ENCODE measurements at places on chromosomes 5 and 9.

DNA sequence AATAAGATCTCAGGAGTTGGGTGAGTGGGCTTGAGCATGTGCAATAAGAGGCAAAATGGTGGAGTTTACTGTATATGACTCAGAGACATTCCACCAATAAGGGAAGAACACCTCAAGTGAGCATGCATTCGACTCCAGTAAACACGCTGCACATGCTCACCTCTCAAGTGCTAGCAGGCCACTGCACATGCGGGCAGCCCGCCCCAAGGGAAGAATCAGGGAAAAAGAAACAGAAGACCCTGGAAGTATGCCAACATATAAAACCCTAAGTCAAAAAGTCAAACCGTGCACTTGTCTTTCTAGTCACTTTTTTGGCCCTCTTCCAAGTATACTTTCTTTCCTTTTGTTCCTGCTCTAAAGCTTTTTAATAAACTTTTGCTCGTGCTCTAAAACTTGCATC lies 245.3 kb upstream of the RASA1 start:
- no peak for DNase-seq

- DNase-seq, result no peak
Measured at GRCh38 chr9:78677326-78677725, 380.4 kb downstream of the PSAT1 start.

DNA sequence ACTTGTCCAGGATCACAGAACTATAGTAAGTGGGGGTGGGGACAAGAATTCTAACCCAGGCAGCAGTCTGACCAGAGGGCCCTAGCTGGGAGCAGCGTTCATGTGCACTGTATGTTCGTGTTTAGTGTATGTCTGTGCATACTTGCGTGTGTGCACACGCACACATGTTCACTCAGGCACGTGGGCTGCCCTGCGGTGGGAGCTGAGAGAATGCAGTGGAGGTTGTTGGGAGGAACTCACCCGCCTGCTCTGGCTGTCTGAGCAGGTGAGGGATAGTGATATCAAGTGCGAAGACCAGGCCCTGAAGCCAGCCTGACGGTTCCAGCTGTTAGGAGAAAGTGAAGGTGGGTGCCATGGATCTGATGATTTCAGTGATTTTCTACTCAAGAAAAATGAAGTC lies 942 bp downstream of the DCANP1 start:
- no peak for DNase-seq

GRCh38 chr5:129141696-129142095 lies 47.1 kb downstream of the ISOC1 start:
- DNase-seq, result no peak

- DNase-seq, result no peak
Measured at GRCh38 chr5:153534102-153534501, 43.6 kb downstream of the GRIA1 start.

DNA sequence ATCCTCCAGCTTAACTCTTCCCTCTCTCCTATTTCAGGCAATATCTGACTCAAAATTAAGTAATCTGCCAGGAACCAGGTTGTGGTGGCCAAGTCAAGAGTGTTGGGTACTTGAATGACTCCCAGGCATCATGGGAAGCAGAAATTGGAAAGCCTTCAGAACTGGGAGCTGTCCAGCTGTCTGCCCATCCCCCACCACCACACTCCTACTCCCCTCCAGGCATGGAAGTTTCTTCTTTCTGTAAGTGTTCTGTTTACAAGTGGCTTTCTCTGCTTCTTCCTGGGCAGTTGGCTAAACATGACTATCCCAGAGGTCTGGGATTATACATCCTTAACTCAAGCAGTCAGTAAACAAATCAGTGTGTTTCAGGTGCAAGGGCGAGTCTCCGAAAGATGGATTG lies 14.6 kb upstream of the PBX3 start:
- DNase-seq, result no peak

- no peak for DNase-seq
Measured at GRCh38 chr9:110241260-110241857, 14.9 kb downstream of the TXN start.

GRCh38 chr5:124332273-124332672 lies 414.2 kb downstream of the ZNF608 start:
- DNase-seq, result no peak

DNA sequence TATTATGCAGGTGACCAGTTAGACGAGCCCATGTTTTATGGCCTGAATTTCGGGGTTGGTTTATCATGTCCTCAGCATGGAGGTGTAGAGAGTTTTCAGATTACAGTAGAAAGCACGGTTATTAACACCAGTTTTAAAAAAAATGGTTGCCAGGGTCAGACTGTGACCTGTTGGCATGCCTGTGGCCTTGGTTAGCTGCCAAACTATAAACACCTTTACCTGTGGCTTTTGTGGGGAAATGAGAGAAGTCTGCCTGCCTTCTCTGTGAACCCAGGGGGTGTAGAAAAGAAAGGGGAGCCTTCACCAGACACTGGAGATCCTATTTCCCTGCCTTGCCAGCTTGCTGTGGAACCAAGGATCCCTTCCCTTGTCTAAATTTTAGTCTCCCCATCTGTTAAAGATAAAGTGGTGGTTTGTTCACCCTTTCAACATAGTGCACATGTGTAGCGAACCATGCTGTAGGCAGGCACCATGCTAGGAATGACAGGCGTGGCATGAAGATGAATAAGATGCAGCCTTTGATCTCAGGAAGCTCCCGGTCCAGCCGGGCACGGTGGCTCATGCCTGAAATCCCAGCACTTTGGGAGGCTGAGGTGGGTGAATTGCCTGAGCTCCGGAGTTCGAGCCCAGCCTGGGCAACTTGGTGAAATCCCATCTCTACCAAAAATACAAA lies 6.1 kb upstream of the PHF19 start:
- no peak for DNase-seq

DNA sequence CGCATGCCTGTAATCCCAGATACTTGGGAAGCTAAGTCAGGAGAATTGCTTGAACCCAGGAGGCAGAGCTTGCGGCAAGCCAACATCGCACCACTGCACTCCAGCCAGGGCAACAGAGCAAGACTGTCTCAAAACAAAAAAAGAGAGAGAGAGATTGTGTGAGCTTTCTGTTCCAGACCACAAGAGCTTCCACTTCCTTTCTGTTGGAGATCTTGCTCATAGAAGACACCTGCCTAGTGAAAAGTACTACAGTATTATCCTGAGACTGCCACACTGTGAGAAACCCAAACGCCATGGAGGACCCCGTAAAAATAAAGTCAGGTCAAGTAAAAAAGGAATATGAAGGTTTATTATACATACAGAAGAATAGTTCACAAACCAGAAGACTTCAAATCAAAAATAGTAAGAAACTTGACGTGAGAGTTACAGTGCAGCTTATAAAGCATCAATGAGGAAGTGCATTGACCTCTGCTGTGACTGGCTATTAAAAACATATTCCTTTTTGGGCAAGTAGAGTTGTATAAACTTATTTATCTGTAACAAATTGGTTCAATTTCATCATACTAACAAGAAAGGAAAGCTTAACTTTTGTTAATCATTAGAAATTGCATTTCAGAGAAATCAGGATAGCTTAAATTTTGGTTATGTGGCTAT lies 4.3 kb upstream of the EMB start:
- DNase-seq, result peak; percentile 92

DNA sequence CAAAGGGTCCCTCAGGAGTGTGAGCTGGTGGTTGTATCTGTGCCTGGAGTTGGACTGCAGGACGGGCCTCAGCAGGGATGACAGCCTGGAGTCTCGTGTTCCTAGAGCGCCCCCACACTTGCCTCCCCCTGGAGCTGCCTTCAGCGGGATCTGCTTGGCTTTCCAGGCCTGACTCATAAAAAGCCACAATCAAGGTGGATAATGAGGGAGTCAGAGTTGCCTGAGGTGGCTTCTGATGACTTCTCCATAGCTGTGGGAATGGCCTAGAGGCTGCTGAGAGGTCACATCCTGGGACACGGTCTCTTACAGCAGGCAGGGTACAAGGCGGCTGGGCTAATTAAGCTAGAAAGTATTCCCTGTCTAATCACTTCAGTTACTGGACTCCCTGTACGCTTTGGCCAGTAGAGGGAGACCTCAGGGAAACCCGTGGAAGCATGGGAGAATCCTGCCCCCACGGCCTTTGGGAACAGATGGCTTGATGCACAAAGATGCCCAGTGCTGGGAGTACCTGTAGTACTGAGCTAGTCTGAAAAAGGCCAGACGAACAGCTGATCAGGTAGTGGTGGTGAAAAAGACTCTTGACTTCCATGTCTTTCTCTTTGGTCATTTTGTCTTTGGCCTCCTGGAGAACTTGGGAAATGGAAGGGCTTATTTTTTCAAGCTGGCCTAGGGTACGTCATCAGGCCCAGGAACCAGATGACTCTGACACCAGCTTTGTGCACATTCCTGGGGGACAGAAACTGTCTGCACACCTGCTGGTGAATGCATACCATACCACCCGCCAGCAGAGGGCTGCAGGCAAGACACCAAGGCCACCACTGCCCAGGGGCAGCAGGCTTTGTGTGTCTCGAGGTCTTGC lies 16.1 kb upstream of the FRRS1L start:
- peak; percentile 13 for DNase-seq

GRCh38 chr9:74711341-74711740 lies 176.4 kb downstream of the TRPM6 start:
- DNase-seq, result no peak

GRCh38 chr9:123861756-123862120 lies 68.2 kb downstream of the DENND1A start:
- no peak for DNase-seq

DNA sequence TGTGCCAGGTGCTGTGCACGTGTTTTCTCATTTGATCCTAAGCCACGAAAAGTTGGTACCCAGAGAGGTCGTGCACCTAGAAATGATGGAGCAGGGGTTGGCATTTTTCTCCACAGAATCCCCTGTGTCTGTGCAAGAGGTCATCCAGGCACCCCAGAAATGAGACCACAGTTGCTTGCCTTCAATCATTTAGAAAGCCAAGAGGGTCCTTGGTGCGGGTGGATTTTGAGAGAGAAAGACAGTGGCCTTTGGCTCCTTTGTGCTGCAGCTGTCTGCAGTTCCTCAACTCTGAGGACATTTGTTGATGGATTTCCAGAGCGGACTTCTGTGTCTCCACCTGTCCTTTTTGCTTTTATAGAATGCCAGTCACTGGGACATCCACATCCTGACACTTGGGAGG lies 33.8 kb upstream of the SPRY4 start:
- DNase-seq, result no peak

DNA sequence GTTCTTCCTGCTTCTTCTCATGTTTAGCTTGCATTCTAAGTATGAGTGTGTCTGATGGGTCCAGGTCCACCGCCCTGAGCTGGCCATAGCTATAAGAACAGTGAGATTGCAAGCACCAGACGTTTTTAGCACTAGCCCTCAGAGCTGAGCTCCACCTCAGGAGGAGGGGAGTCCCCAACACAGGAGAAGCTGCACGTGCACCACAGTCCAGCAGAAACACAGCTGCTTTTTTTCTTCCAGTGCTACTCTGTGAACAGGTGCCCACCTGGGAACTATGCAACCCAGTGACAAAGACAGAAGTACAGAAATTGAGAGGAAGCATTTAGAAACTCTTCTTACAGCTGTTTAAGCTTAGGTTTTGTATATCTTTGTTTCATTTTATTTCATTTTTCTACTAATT lies 299.4 kb downstream of the MARCHF11 start:
- DNase-seq, result no peak

GRCh38 chr5:76709762-76710161 lies 6.2 kb upstream of the F2R start:
- no peak for DNase-seq

DNA sequence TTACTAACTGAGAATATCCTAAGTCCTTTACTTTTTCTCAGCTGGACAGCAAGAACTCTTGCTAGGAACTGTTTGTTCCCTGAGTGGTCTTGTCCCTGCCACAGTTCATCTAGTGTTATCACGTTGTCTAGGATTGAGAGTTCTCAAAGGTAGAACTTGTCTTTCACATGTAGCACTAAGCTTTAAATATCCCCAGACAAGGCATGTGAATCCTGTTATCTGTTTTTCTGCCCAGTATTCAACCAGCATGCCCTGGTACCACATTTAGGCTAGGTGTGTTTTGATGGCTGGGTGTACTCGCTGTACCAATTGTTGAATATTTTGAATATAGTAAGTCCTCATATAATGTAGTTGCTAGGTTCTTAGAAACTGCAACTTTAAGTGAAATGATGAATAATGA lies 27.9 kb upstream of the PDZD2 start:
- no peak for DNase-seq

DNA sequence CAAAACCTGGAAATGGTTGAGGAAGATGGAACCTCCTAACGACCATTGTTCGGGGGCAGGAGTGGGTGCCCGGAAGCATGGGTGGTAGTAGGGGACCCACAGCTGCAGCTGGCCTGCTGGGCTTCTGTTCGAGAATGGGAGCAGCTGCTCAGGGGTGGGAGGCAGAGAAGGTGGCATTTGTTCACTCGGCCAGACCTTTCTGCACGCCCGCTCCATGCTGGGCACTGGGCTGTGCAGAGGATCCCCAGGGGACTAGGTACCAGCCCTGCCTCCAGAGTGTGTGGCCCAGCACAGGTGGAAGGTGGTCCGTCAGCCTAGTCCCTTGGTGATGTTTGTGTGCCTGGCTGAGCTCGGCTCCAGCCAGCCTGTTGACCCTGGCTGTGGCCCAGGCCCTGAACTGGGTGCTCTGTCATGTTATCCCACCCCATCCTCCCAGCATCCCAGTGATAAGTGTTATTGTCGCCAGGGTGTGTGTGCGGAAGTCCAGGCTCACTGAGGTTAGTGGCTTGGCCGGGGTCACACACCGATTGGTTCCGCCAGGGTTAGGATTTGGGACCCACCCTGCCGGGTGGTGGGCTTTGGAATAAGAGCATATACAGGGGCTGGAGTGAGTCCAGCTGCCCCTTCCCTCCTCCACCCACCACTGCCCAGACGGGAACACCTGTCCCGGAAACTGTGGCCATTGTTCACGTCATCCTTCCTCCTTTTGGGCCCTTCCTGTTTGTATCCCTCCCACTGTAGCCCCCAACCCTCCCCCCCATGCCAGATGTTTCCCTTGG lies 4.8 kb downstream of the N4BP3 start:
- peak; percentile 82 for DNase-seq

GRCh38 chr5:142281008-142281367 lies 43.8 kb downstream of the SPRY4 start:
- no peak for DNase-seq

- DNase-seq, result peak; percentile 65
Measured at GRCh38 chr5:124745928-124746915, at the start of gene ZNF608. Gene ZNF608 (minus strand): TSS chr5:124746639. CDS start chr5:124744989, 1,650 bp downstream.

DNA sequence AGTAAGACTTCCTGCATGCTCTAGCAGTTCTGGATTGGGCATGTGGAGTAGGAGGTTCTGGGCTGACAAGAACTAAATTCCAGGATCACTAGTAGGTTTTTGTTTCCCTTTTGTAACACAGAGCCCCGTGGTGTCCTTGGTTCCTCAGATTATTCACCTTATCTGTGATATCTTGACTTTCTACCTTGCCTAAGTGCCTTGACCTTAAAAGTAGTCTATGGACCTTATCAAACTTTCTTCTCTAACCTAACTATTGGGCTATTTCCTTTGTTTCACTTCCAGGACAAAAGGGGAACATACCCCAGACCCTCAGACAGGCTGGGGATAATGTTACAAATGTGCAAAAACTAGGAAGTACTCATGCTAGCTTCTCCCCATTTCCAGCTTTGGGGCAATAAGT lies 595.3 kb downstream of the PSAT1 start:
- DNase-seq, result no peak

DNA sequence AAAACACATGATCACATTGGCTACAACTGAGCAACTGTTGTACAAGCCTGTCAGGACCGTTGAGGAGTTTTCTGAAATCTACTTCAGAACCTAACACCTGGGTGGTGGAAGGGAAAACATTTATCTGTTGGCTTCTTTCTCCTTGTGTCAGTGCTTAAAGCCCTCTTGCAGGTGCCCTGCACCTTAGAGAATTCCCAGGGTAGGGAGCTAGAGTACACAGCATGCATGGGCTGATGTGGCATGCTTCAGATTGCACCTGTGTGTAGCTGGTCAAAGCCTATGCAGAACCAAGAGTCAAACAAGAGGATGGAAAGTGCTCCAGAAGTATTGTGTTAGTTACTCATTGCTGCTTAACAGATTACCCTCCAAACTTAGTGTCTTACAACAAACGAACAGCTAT lies 33.6 kb upstream of the ZBED3 start:
- no peak for DNase-seq
